ENCODE measurements at places on chromosomes 6 and 20.

DNA sequence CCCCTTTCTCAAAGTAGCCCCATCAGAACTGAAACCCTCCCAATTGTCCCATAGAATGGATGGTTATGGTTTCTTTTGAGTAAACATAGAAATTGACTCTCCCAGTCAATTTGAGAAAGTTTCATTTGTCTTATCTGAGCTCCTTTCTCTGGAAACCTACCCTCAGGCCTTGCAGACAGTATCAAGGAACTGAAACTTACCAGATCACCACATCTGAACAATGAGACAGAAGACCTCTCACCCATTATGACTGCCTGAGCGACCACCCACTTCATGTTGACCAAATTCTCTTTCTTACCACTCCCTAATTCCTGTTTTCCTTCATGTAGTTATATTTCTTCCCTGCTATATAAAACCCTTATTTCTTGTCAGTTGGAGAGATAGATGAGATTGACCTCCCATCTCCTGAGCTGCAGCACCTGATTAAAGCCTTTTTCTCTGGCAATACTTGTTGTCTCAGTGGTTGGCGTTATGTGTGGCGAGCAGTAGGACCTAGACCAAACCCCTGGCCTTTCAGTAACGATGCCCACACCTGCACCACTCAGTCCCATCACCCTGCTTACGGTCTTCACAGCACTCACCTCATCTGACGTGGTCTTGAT lies 138.9 kb downstream of the ZNF217 start:
- DNase-seq: no peak

DNA sequence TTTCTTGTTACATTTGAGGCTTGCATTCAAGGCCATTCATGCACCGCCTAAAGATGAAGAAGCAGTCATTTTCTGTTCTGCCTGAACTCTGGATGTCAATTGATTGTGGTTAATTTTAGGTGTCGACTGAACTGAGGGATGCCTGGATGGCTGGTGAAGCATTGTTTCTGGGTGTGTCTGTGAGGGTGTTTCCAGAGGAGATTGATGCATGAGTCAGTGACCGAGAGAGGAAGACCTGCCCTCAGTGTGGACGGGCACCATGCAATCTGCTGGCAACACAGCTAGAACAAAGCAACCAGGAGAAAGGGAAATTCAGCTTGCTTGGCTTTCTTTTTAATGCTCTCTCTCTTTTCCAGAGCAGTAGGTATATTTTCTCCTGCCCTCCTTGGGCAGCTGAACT lies 164.1 kb upstream of the ECI2 start:
- no peak for DNase-seq

DNA sequence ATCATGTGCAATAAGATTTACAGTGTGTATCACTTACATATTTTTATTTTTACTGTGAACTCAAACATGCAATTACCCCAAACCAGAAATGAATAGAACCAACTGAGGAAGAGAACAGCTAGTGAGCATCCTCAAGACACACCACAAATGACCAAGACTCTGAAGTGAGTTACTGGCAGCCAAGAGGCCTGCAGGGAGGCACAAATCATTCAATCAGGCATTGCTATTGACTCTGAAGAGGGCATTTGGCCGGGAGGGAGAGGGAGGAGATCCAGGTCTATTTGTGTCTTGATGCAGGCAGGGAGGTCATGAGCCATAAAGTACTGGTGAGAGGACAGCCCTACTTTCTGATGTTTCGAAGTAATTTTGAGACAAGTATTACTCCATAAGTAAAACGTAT lies 257.7 kb downstream of the BCKDHB start:
- no peak for DNase-seq

DNA sequence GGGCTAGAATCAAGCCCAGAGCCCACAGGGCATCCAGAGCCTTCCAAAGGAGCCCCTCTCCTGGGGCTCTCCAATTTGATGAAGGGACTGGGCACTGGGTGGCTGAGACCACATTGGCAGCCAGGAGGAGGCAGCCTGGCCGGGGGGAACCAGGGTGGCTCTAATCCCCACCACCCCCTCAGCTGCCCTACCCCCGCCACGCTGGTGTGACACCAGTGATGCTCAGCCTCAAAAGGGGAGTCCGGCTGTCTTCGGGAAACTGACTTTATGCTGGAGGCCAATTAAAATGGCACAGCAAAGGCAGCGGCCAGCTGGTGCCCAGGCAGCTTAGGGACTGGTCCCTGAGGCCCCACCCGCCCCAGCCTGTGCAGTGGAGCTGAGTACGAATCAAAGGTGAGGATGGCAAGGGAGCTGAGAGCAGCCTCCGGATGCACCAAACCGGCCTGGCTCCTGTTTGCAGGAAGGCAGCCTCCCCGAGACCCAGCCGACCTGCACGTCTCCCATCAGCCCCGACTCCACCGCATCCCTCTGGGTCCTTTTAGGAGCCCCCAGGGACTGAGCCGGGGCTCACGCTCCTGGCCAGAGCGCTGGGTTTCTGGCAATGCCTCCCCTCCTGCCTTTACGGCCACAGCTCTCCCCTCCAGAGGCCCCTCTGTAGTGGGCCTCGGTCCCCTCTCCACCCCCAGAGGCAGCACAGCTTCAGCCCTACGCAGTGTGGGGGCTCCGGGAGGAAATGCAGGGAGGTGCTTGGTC lies 28.5 kb downstream of the CHRNA4 start:
- no peak for DNase-seq

- DNase-seq: no peak
Observed at GRCh38 chr20:20638878-20639277, 73.6 kb downstream of the RALGAPA2 start.

DNA sequence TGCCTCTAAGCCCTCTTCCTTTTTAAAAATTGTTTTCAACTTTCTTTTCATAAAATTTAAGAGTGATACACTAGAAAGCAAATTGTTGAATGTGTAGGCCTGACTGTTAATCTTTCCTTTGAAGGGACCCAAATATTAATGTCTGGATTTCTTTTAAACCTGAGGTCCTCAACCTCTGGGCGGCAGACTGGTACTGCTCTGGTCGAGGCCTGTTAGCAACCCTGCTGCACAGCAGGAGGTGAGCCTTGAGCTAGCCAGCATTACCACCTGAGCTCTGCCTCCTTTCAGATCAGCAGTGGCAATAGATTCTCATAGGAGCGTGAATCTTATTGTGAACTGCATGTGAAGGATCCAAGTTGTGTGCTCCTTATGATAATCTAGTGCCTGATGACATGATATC lies 191.2 kb downstream of the MANEA start:
- DNase-seq: no peak

DNA sequence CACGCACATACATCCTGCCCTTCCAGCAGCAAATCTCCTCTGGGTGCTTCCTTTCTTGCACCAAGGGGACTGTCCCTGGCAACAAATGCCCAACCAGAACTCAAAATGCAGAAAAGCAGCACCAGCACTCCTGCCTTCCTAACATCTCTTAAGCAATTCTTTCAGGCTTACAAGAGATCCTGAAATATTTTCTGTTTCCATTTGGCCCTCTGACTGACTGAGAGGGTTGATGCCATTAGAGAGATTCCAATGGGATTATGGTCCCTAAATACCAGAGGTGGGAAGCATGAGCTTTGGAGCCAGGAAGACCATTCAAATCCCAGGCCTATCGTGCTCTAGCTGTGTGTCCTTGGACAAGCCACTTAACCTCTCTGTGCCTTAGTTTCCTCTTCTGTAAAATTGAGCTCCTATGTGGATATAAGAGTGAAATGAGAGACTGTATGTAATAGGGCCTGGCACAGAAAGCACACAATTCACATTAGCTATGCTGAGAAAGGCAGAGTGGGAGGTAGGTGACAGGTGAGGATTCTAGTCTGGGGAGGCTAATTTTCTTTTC lies 56.8 kb downstream of the PRDM1 start:
- DNase-seq: no peak

DNA sequence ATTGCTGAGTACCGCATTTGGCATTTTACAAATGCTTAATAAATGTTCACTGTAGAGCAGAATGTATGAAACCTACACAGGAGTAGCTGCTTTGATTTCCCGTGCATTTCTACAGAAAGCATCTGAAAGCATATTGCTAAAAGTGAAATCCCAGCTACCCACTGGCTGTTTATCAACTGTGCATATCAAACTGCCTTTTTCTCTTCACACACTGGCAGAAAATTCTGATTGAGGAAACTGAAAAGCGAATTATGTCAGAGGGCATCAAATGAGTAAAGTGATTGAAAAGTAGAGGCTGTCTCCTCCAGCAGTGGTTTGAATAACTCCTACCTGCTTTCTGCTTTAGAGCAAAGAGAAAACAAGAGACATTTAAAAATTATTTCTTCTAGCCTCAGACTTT lies 28.0 kb downstream of the STX11 start:
- no peak for DNase-seq

DNA sequence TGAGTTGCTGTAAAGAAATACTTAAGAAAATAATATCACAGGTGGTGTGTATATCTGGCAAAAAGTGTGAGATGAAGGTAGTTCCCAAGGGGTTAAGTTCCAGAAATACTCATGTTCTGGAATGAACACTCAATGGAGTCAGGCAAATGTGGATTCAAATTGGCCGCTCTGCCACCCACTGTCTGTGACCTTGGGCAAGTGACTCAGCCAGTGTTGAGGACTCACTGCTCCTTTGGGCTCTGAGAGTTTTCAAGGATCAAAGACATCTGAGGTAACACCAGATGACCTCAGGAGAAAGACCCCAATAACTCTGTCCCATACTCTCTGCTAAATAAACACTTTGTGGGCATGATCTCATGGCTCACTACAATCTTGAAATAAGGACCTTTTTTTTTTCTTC lies 59.2 kb upstream of the EYA2 start:
- no peak for DNase-seq

DNA sequence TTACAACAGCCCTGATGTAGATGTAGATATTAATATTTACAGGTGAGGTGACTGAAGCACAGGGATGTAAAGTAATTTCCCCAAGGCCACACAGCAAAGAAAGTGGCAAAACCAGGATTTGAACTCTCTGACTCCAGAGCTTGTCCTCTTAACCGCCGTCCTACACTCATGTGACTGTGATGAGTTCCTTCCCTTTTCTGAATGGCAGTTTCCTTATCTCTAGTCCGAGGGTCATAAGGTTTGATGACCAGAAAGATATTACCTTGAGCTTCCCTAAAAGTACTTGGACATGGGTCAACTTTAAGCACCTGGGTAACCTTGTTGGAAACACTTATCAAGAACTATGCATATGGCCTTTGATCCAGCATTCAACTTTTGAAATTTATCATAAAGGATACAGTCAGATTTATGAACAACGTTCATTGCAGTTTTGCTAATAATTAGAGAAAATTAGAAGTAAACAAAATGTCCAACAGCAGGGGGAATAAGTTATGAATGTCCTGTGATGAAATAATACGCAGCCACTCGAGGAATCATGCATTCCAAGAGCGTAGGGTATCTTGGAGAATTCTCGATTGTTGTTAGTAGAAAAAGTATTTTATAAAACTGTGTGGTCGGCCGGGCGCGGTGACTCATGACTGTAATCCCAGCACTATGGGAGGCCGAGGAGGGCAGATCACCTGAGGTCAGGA lies 2.3 kb upstream of the TLDC2 start:
- DNase-seq: no peak

All from activated CD4-positive, CD25-positive, alpha-beta regulatory T cell treated with anti-CD3 and anti-CD28 coated beads, Interleukin-2, amount 50 U/mL, for 16 hours (primary cell).